ENCODE measurements at places on chromosomes 13 and 19.

DNA sequence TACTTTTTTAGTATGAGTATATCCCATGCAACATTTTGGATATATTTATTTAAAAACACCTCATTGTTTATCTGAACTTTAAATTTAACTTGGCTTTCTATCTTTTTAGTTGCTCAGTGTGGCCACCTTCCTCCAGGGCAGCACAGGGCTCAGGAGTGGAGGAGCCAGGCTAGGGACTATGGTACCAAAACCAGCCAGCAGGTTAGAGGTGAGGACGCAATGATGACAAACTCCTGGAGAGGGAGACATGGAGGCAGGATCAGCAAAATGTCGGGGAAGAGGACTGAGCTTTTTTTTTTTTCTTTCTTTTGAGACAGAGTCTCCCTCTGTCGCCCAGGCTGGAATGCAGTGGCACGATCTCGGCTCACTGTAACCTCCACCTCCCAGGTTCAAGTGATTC lies 29.6 kb upstream of the CALM3 start:
- no peak for DNase-seq

GRCh38 chr13:29594303-29594709 lies 1.2 kb downstream of the SLC7A1 start:
- peak; percentile 45 for DNase-seq

GRCh38 chr13:66222926-66223325 lies 1007.2 kb downstream of the PCDH9 start:
- no peak for DNase-seq

DNA sequence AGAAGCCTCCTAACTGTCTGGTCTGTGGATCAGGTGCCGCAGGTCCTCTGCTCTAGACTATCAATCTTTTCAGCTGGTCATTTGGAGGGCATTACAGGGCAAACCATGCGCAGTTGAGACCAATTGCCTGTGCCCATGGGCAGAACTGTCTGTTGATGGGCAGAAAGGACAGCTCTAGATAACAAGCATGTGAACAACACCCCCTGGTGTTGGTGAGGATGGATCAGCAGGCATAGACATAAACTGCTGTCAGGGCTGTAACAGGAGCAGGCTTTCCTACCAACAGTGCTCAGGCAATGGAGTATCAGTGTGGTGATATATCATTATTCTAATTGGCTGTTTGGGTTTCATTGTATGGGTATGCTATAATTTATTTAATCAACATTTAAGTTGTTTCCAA lies 104.7 kb upstream of the KL start:
- peak; percentile 24 for DNase-seq

GRCh38 chr19:30671622-30672051 lies 299.5 kb downstream of the ZNF536 start:
- no peak for DNase-seq

- DNase-seq = peak; percentile 93
Observed at GRCh38 chr19:14006085-14006765, at the start of gene RFX1. TSS of gene RFX1 (minus strand) at chr19:14006320. CDS start at chr19:13993843, 12,477 bp downstream.

GRCh38 chr13:43074824-43075510 lies 51.6 kb downstream of the DNAJC15 start:
- no peak for DNase-seq

DNA sequence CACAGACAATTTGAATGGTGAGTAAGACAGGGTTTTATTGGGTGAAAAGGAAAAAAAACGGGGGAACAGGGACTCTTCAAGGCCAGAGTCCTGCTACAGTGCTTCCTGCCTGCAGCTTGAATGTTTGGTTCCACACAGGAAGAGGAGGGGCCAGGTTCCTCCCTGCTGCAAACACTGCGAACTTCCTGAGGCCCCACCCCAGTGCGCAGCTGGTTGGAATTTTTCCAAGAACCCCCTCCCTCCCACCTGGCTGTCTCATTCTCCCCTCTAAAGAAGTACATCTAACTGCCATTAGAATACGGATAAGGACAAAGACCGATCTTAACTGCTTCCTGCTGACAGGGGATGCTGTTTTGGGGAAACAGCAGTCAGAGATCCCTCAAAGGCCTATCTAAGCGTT lies 184.9 kb downstream of the GGACT start:
- DNase-seq = no peak

DNA sequence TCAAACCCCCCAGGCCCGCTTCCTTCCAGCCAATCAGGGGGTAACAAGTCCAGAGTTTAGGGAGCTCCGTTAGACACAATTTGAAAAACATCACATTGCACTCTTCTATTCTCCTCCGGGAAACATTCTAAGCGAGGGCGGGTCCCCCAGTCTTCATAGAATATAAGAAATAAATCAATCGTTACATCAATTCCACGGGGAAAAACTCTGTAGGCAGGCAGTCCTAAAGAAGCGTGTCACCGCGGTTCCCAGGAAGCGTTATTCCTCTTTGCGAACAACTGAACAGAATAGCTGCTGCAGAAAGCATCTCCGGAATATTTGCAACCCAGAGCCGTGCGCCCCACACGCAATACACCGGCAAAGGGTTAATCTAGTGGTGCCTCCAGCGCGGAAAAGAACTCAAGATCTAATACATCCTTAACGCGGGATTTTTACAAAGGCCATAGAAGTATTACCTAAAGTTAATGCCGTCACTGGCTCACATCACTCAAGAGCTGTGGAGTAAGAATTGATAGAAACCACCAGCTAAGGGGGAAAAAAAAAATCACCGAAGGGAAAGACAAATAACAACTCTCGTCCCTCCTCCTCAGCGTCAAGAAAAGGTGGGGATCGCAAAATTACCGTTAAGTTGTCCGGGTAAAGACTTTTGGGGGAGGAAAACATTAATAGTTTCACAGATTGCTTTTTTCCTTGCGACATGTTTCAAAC lies 65.1 kb downstream of the KCNRG start:
- peak; percentile 10 for DNase-seq

DNA sequence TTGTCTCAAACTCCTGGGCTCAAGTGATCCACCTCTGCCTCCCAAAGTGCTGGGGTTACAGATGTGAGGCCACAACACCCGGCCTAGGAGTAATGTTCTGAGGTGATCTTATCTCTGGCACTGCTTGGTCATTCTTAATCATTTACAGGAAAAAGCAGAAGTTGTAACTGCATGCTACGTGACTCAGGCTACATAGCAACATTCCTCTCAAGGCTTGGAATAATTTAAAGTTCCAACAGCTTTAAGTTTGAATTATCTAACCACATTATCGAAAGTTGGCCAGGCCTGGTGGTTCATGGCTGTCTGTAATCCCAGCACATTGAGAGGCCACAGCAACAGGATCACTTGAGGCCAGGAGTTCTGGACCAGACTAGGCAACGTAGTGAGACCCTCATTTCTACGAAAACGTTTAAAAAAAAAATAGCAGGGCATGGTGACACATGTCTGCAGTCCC lies 3.9 kb upstream of the B9D2 start:
- no peak for DNase-seq

GRCh38 chr13:93220073-93220472 lies 6.5 kb upstream of the GPC6 start:
- DNase-seq = no peak

DNA sequence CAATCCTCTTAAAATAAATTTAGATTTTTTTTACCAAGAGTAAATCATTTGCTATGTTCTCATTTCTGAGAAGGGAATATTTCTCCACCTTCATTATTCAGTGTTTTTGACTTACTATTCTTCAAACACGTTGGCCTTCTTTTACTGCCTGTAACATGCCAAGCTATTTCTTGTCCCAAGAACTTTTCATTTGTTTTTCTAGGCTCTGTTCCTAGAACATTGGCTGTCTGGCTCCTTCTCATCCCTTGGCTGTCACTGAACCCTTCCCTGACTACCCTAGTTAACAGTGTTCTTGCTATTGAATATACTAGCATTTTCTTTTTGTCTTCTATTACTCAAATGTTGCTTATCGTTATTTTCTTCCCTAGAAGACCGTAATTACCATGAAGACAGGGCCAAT lies 248.1 kb downstream of the ITGBL1 start:
- no peak for DNase-seq

DNA sequence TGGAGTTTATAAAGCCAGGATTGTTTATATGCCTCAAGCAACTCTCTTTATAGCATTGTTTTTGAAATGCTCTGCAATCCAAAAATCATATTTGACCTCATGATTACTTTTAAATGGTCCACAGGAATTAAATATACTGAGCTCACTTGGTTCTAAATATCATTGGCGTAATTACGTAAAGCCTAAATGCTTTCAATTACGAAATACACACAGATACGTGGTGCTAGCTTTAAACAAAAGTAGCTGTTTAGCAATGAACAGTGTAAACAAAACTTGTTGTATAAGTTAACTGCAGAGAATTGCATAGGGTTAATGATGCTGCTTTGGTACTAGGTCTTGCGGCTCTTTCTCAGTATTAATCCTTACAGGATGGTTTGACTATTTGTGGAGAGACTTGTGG lies 346.6 kb downstream of the COG6 start:
- DNase-seq = no peak

DNA sequence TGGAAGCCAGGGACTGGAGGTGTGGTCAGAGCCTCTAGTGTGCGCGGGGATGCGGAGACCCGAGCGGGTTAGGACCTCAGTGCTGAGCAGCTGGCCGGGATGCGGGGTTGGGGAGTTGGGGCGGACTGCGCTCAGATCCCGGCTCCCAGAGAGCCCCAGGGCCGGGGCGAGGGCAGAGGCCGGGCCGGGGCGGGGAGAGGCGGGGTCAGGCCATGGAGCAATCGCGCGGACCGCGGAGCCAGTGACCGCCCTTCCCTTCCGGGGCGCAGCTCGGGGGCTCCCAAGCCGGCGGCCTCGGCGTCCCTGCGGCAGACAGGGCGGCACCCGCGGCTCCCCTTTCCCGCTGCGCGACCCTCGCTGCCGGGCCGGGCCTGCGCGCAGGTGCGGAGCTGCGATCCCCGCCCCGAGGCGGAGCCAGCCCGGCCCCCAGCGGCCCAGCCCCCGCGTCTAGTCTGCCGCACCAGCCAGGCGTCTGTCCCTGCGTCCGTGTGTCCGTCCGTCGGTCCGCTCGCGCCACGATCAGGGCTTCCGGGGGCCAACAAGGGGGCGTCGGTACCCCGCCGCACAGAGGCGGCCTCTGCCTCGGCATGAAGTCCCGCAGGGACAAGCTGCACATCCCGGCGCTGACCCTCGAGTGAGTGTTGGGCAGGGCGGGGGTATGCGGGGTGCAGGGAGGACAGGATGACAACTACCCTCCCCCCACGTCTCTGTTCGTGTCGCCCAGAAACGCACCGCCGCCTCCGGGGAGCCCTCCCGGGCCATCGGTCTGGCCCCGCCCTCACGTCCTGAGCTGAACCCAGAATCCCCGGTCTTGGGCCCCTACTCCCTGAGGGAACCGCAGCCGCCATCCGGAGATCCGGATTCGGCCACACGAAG lies 12.4 kb downstream of the MAST3 start:
- DNase-seq = peak; percentile 65

DNA sequence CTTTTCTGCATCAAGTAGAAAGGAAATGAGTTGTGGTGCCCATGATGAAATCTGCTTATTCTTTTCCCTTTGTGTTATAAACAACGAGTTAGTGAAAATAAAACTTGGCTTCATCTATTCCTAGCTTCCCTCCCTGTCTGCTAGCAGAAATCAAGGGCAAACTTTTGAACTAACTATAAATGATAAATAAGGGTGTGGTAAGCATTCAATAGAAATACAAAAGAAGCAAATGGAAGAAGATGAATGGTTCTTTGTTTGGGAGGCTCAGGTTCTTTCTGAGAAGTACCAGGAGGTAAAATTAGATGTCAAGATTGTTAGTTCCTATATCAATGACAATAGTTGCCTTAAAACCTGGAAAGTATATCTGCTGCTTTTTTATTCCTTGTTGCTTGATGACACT lies 275.3 kb upstream of the PRR20A start:
- DNase-seq = no peak

GRCh38 chr19:7595466-7596133 lies at the start of gene CAMSAP3:
TSS of gene CAMSAP3 (plus strand) at chr19:7595863. CDS start at chr19:7596003, 140 bp downstream.
- peak; percentile 72 for DNase-seq

DNA sequence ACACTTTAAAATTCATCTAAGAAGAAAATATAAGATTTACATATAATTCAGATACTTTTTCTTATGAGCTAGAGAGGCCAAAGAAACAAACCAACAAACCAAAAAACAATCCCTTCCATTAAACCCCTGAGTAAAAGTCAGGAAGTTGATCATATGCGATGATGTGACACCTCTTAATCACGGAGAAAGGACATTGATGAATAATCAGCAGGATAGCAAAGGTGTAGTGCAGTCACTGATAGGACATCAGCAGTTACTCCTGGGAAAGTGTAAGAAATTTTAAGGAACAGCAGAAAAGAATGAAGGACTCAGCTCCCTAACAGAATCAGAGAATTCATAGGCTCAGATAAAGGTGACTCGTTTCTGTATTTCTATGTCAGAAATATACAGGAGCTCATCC lies 202.4 kb upstream of the EDNRB start:
- no peak for DNase-seq

DNA sequence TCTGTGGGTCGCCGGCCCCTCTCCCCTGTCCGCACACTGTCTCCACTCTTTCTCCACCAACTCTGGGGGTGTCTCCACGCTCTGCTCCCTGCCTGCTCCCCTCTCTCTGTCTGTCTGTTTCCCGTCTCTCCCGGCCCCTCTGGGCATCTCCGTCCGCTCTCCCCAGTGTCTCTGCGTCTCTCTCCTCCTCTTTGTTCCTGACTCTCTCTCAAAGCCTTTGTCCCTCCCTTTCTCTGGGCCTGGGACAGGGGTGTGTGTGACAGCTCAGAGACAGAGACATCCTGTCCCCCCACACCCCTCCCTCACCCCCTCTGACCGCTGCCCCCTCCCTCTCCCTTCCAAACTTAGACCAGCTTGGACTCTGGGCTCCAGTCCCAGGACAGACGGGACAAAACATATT lies 668 bp upstream of the SBK3 start:
- no peak for DNase-seq

GRCh38 chr13:23673354-23673753 lies 103.1 kb downstream of the TNFRSF19 start:
- no peak for DNase-seq

GRCh38 chr13:42891591-42891990 lies 100.5 kb downstream of the EPSTI1 start:
- no peak for DNase-seq

- no peak for DNase-seq
Observed at GRCh38 chr13:66996503-66996902, 233.6 kb downstream of the PCDH9 start.

DNA sequence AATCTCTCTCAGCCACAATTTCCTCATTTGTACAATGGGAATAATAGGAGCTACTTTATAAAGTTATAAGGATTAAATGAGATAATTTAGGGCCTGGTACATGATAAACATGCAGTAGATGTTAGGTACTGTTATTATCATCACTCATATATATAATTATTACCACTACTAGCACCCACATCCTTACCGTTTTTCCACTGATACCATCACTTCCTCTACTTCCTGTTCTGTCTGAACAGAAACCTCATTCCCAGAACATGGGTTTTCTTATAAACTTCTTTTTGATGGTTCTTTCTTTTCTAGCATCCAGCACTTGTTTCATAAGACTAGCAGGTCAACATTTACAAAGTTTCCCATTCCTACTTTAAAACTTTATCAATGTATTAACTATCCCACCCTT lies 6.3 kb downstream of the CDADC1 start:
- DNase-seq = no peak

- DNase-seq = peak; percentile 19
Observed at GRCh38 chr19:44344255-44344654, 12.2 kb downstream of the ZNF112 start.

DNA sequence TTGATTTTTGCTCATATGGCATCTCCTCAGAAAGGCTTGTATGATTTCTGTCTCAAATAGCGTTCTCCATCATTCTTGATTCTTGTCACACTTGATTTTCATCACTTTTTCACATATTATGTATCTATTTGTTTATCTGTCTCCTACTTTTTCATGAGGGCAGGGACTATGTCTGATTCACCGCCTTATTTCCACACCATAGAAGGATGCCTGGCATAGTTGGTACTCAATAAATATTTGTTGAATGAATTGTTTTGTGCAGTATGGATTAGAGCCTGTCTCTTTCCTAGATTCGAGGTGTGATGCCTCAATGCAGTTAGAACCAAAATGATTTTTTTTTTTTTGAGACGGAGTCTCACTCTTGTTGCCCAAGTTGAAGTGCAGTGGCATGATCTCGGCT lies 12.1 kb downstream of the SAE1 start:
- DNase-seq = no peak

Measured in germinal center (tissue), 1 donor.